Hepatocyte (in vitro differentiated cells): ENCODE measurements at places on chromosomes 5 and 9. TPM values are rescaled to one million over a fixed set of nuclear protein-coding genes. Genes with fewer than 3 reads are reported as not detected.

GRCh38 chr5:149581931-149582768 lies 852 bp downstream of the ARHGEF37 start:
- peaks cover 15% of the 10 kb centered on the region for H3K4me1 ChIP-seq
- DNase-seq: no peak
- H3K27ac ChIP-seq: peak overlapping the region; percentile 51
- no peaks in the 10 kb centered on the region for H3K27me3 ChIP-seq
- no peaks in the 10 kb centered on the region for H3K36me3 ChIP-seq

The HRCT1 gene
- total RNA-seq: 0.24 and 0.90 TPM in 2 replicates

The RPS23 gene
- total RNA-seq: 3,018 and 3,452 TPM in 2 replicates

GRCh38 chr5:96340357-96340756 lies 92.7 kb downstream of the PCSK1 start:
- no peak for DNase-seq
- peaks cover 13% of the 10 kb centered on the region for H3K4me1 ChIP-seq
- no peaks in the 10 kb centered on the region for H3K27me3 ChIP-seq
- no peak overlapping the region for H3K27ac ChIP-seq

The GHR gene
- 22.5 and 24.3 TPM in 2 replicates for total RNA-seq
